Activated CD4-positive, alpha-beta T cell treated with anti-CD3 and anti-CD28 coated beads, Interleukin-2, amount 50 U/mL, for 24 hours (primary cell): ENCODE measurements at places on chromosomes 16 and 17.
A peak's percentile ranks its signal among the peaks of the same experiment; 100 is the strongest.

GRCh38 chr17:12041312-12041711 is 20.6 kb downstream of the MAP2K4 start:
- DNase-seq: no peak

GRCh38 chr17:80146121-80147034 is 550 bp downstream of the EIF4A3 start:
- DNase-seq: no peak

- DNase-seq: no peak
These were observed 270.6 kb upstream of the PMFBP1 start for GRCh38 chr16:72442385-72443158.

DNA sequence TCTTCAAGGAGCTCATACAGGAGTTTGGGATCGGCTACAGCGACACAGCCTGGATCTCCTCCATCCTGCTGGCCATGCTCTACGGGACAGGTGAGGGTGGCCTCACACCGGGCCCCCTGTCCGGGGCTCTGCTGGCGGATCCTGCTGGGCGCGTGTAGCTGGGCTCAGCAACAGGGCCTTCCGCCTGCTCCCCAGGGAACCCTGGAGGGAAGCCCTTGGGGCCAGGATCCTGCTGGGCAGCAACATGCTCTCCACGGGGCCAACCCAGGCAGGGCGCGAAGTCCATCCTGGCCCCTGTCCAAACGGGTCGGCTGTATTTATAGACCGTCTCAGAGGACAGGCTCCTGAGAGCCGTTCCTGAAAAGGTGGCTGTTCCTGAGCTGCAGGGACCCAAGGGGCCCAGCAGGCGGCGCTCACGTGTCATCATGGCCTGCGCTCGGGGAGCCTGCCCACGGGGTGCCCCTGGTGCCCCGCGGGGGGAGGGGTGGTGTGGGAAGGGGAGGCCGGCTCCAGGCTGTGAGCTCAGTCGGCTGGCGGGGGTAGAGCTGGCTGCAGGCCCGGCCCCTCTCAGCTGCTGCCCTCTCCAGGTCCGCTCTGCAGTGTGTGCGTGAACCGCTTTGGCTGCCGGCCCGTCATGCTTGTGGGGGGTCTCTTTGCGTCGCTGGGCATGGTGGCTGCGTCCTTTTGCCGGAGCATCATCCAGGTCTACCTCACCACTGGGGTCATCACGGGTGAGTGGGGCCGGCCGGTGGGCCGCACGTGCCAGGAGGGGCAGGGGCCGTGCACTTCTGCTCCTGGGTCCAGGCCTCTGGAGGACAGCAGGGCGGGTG is 7.5 kb downstream of the SLC16A3 start:
- peak; percentile 61 for DNase-seq

GRCh38 chr16:69194488-69194887 is 7.5 kb downstream of the SNTB2 start:
- DNase-seq: no peak

- DNase-seq: no peak
These were observed 45.8 kb downstream of the TEX2 start for GRCh38 chr17:64217249-64217691.

GRCh38 chr17:32277284-32277683 is 11.7 kb downstream of the RHBDL3 start:
- no peak for DNase-seq

DNA sequence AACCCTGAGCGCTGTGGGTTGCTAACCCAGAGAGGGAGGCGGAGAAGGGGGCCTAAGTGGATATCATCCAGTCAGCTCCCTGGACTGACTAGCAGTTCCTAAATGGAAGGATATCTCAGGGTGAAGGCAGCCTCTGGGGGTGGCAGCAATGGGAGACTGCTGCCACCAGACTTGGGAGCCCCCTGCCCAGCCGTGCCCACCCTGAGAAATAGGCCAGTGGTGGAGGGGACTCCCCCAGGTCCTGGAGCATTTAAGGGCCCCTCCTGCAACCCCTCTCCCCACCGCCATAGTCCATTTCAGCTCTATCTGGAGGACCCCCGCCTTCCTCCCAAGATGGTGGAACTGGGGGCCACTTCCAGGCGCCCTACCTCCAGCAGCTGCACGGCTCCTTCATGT is 8.4 kb downstream of the TSPOAP1 start:
- DNase-seq: no peak

- no peak for DNase-seq
These were observed 14.0 kb downstream of the BTBD17 start for GRCh38 chr17:74347646-74348045.

GRCh38 chr16:729768-730665 is 3.1 kb downstream of the HAGHL start:
- DNase-seq: no peak

- no peak for DNase-seq
These were observed 29.4 kb downstream of the GRB7 start for GRCh38 chr17:39767147-39767546.

DNA sequence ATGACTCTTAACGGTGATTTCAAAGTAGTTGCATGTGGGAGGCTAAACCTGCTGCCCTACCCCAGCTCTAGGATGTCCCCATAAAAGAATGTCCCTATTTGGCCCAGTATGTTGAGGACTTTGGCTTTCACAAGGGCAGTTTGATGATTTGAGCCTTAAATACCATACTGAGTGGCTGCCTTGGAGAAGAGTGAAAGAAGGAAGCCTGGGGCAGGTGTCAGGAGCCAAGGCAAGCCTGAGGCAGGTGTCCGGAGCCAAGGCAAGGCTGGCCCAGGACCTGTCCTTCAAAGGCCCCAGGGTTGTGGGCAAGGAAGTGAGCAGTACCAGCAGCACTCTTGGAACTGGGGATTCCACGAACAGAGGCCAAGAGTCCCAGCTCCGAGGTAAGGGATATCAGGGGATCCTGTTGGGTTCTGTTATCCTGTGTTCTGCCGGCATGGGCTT is 18.6 kb downstream of the ST6GALNAC2 start:
- DNase-seq: no peak

- no peak for DNase-seq
These were observed 13.4 kb downstream of the CMC2 start for GRCh38 chr16:80993307-80993706.

GRCh38 chr17:67427424-67427823 is 50.3 kb downstream of the PITPNC1 start:
- no peak for DNase-seq

GRCh38 chr16:28084209-28084608 is 20.7 kb upstream of the GSG1L start:
- DNase-seq: no peak

- peak; percentile 58 for DNase-seq
These were observed 40.5 kb downstream of the MYH3 start for GRCh38 chr17:10616502-10617119.

DNA sequence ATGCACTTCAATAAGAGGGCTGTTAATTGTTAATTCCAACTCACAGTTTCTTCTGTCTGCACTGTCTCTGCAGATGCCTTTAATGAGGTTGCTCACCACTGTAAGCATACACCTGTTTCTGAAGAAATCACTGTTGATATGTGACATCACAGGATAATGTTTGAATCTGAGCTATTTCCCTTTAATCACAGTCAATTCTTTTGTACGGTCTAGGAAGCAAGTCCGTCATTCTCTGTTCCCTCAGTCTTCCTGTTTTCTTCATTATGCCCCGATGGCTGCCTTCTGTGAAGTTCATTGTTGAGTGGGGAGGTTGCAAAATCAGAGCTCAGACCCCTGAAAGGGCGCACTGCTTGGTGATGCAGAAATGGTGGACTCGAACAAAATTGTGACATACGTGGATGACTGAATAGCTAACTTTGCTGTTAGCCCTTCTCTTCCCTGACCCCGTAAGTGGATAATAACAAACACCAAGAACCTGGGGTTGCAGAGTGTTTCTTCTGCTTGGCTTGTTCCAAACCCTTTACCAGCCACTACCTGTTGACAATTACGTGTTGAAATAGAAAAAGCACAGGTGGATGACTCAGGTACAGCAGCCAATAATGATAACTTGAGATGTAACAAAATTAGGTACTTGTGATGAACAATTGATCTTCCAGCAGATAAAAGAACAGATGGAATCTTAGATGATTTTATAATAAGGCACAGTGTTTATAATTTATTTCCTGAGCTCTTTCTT is 71.9 kb upstream of the AXIN2 start:
- no peak for DNase-seq

GRCh38 chr17:66322764-66323163 is 20.4 kb downstream of the PRKCA start:
- DNase-seq: no peak

GRCh38 chr17:46832331-46832821 is 13.9 kb upstream of the WNT3 start:
- no peak for DNase-seq

GRCh38 chr17:8412089-8412488 is 14.5 kb upstream of the RNF222 start:
- DNase-seq: no peak

DNA sequence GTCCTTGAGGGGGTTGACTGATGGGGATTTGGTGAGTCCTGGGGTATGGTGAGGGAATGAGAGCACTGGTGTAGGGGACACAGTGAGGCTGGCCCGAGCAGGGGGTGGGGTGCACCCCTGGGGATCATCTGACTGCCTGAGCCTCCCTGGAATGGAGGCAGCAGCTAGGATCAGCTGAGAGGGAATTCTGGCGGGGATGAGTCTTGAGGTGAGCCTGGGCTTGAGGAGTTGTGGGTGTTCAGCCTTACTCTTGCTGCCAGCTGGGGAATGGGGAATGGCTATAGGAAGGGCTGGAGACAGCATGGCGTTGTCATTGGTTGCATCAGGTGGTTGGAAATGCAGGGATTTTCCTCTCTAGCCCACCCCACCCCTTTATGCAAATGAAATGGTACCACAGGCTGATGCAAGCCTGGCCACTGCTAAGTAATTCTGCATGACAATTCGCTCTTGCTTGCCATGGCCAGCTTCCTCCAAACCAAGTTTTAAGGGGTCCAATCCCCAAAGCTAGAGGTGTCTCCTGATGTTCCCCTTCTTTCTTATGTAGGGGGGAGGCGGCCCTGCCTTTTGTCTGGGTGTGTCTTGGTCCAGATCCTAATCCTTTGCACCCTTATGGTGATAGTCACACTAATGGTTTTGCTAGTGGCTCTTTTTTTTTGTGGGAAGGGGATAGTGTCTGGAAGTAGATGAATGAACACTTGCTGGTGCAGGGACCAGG is 7.5 kb downstream of the NFE2L1 start:
- peak; percentile 17 for DNase-seq

GRCh38 chr16:80319181-80319580 is 221.6 kb upstream of the DYNLRB2 start:
- DNase-seq: no peak

DNA sequence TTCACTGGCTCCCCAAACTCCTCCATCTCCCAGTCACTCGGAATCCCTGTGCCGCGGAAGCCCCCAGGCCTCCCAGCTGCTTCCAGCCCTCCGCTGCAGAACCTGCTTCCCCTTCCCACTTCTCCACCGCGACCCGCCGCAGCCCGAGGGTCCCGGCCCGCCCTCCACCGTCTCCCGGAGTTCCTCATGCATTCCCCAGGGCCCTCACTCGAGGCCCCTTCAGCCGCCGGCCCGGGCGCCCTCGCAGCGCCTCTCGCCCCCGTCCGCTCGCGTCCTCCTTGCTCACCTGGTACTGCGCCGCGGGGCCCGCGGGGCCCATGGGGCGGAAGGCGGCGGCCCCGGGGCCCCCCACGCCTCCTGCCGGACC is 329 bp downstream of the SMARCD2 start:
- DNase-seq: peak; percentile 21

DNA sequence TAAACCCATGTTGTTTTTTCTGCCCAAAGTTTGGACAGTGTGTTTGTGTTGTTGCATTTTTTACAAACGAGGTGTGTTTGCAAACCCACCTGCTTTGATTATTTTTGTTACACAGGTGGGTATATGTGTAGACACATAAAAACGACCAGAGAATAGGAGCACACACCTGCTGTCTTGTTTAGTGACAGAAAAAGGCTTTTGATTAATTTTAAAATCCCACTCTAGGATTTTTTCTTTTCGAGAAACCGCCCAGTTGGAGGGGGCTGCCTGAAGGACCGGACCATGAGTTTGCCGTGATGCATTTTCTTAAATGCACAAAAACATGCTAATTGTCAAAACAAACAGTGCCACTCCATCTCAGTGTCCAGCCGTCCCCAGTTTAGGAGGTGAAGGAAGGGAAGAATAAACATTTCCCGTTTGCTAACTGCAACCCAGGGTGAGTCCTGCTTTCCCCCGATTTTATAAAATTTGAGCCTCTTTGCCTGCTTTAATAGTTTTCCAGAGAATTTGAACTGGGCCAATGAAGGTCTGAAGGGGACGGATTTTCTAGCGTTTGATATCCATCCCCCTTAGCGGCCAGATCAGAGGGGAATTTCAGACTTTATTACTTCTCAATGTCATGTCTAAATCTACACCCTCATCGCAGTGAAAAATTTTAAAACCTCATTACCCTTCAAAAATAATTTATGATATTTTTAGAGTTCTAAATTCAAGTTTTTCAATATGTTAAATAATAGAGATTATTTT is 3.2 kb downstream of the FOXC2 start:
- DNase-seq: no peak

DNA sequence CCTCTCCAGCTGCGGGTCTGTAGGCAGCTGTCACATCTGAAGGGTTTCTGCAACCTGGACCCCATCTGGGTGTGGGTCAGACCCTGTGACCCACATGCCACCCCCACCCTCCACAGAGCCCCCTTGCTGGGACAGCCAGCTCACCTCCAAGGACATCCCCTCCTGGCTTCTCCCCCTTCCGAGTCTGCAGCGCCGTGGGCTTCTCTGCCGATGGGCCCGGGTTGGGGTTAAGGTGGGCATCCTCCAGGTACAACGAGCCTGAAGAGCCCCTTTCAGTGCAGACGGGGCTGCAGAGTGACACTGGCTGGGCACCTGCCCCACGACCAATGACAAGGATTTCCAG is 28.9 kb downstream of the OR1D5 start:
- DNase-seq: no peak

DNA sequence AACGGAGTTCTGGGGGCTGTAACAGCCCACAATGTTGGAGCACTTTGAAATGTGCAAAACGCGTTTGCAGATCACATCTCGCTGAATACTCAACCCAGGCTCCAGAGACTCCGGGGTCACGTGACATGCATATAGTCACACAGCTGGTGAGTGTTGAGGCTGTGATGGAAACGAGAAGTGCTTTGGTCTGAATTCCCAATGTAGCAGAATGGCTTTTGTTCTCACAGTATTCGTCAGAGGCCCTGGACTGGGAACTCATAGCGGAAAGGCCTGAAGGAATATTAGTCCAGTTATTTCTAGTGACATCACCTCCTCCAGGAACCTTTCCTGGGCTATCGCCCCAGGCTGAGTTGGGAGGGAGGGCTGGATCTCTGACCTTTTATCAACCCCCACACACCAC is 95.8 kb upstream of the CRHR1 start:
- DNase-seq: no peak

DNA sequence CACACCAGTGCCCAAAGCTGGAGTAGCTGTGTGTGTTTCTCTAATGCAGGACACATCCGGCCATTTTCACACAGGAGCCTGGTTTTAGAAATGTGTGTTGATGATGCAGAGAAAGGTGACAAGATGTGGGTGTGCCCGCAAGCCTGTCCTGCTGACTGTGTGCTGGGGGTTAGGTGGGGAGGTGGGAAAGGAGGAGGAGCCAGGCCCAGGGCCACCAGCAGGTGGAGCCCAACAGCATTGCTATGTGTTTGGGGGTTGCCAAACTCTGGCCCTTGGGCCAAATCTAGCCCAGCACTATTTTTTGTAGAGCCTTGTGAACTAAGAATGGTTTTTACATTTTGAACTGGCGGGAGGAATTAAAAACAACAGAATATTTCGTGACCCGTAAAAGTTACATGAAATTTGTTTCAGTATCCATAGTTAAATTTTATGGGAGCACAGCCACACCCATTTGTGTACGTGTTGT is 61.7 kb upstream of the LGALS9 start:
- DNase-seq: no peak

- no peak for DNase-seq
These were observed 8.9 kb upstream of the TIMP2 start for GRCh38 chr17:78933959-78934568.
